ENCODE measurements at places on chromosomes 11 and 22. TPM values are rescaled to one million over a fixed set of nuclear protein-coding genes. Genes with fewer than 3 reads are reported as not detected.

The POU2AF2 gene
- not detected for total RNA-seq

DNA sequence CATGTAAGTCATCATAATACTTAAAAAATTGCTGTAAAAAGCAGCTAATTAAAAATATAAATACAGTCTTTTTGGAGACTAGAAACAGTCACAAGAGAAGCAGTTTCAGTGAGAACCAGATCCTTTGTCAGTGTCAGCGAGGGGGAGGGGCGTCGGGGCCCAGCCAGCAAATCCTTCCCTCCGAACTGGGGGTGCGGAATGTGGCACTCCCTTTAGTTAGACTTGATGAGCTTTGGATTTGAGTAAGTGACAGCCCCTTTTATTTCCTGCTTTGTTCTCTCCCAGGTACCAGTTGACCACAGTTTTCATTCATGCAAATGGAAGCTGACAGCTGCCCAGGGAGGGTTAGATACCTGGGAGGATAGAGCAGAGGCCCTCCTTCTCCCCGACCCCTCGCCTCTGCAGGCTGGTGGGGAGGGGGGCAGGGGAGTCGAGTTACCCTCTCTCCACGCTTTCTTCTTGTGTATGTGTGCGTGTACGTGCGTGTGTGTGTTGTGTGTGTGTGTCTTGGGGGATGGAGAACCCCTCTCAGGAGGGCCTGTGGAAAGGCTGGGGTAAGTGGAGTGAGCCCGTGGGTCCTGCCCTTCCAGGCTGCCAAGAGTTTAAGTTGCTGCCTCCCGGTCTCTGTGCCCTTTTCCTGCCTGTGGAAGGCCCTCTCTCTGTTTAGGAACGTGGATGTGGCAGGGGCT is 38.3 kb downstream of the PTPRJ start:
- ATAC-seq = peak; percentile 60

GRCh38 chr11:1256257-1257045 is 33.6 kb downstream of the MUC5B start:
- no peak for ATAC-seq

GRCh38 chr11:22666325-22666687 is at the start of gene GAS2:
Gene GAS2, plus strand, starts transcription at chr11:22666611. Its CDS starts 8,259 bp downstream, at chr11:22674870.
- ATAC-seq = no peak

The TRIM21 gene
- 10.7 TPM for total RNA-seq

All from motor neuron (in vitro differentiated cells).